ENCODE measurements at places on chromosomes 3 and 15. TPM values are rescaled to one million over a fixed set of nuclear protein-coding genes. Genes with fewer than 3 reads are reported as not detected.

KIF7 gene
- 11.3 TPM for total RNA-seq

DUOXA2 gene
- total RNA-seq, result not detected

IGF2BP2 gene
- 36.1 TPM for total RNA-seq

WDR76 gene
- 26.1 TPM for total RNA-seq

ZNF662 gene
- 0.85 TPM for total RNA-seq

CLDN11 gene
- 225 TPM for total RNA-seq

DNASE1L3 gene
- total RNA-seq, result 0.56 TPM

EPHB1 gene
- total RNA-seq, result 0.56 TPM

CHRNB4 gene
- total RNA-seq, result not detected

EOMES gene
- total RNA-seq, result not detected

PTH1R gene
- 0.38 TPM for total RNA-seq

GPR27 gene
- total RNA-seq, result 0.28 TPM

GOLGA6A gene
- under 0.01 TPM for total RNA-seq

CHSY1 gene
- 84.7 TPM for total RNA-seq

PLXNA1 gene
- 40.6 TPM for total RNA-seq

CTXN2 gene
- total RNA-seq, result not detected

LIPC gene
- under 0.01 TPM for total RNA-seq

LRRIQ4 gene
- total RNA-seq, result 0.19 TPM

MKRN2OS gene
- not detected for total RNA-seq

CLRN1 gene
- not detected for total RNA-seq

GOLGA6B gene
- not detected for total RNA-seq

NMB gene
- total RNA-seq, result 7.3 TPM

C2CD4A gene
- total RNA-seq, result 0.28 TPM

ACP3 gene
- under 0.01 TPM for total RNA-seq

NPAP1 gene
- total RNA-seq, result not detected

HLTF gene
- total RNA-seq, result 91.9 TPM

PP2D1 gene
- total RNA-seq, result not detected

CPN2 gene
- not detected for total RNA-seq

ZNF860 gene
- 0.85 TPM for total RNA-seq

Measured in regular cardiac myocyte (primary cell).